Uterus (tissue), 4 donors: ENCODE measurements at places on chromosomes 5 and 9. TPM values are rescaled to one million over a fixed set of nuclear protein-coding genes. Genes with fewer than 3 reads are reported as not detected.

GRCh38 chr9:116452634-116453033 lies 234.5 kb upstream of the TRIM32 start:
- no peak for DNase-seq

- no peak for DNase-seq
These were observed 30.7 kb downstream of the UHRF2 start for GRCh38 chr9:6443661-6444060.

Gene NTRK2
- 6.5 TPM for total RNA-seq

- DNase-seq, result no peak
These were observed 71.0 kb downstream of the FANCC start for GRCh38 chr9:95246547-95246946.

- DNase-seq, result no peak
These were observed 9.8 kb upstream of the CYLC2 start for GRCh38 chr9:102985162-102985895.

GRCh38 chr9:34098307-34098706 lies 28.2 kb downstream of the DCAF12 start:
- DNase-seq, result no peak

Gene PHF2
- total RNA-seq, result 30.9 TPM

DNA sequence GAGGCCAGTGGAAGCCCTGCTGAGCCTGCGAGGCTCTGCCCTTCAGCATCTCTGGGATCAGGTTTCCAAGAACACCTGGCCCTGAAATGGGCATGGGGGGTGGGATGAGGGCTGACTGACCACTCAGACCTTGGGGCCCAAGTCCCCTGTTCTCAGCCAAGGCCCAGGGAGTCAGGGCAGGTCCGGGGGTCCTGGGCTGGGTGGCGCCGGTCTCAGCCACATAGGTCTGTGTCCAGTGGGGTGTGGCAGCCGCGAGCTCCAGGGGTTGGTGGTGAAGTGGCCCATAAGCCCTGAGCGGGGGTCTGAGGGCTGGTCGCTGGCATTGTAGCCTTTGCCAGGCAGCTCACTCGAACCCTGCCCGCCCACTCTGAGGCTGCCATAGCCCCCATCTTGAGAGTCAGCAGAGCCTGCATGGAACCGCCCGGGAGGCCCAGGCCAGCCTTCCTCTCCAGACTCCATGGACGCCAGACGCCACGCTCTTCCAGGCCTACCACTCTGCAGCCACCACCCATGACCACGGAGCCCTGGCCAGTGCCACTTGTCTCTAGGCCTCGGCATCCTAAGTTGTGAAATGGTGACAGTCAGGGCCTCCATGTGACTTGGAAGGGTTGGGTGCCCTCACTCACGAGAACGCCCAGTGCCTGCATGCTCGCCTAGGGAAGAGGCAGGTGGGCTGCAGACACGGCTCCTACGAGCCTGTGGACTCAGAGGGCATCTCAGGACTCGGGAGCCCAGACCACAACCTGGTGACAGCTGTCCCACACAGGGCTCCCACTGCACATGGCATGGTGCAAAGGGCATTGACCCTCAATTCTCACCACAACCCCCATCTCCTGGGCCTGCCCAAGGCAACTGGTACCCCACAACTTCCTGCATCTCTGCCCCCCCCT lies 6.7 kb upstream of the DBH start:
- DNase-seq, result no peak

DNA sequence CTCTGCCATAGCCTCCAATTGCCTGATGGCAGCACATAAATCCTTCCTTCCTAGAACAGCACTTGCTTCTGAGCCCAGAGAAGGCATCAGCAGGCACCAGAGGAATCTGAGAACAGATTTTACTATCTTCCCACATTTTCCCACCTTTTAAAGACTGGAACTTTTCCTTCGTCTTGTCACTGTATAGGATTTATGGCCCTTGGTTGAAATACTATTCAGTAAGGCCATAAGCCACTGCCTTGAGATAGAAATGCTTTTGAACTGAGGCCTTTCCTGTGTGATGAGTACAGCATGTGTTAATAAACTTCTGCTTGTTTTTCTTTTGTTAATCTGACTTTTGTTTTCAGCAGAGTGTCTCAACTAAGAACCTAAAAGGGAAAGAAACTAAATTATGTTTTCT lies 84.3 kb downstream of the MRPS27 start:
- DNase-seq, result no peak

- no peak for DNase-seq
These were observed 57.9 kb downstream of the MACROH2A1 start for GRCh38 chr5:135341016-135341666.

Gene C1QTNF3
- total RNA-seq, result 7.6 TPM

DNA sequence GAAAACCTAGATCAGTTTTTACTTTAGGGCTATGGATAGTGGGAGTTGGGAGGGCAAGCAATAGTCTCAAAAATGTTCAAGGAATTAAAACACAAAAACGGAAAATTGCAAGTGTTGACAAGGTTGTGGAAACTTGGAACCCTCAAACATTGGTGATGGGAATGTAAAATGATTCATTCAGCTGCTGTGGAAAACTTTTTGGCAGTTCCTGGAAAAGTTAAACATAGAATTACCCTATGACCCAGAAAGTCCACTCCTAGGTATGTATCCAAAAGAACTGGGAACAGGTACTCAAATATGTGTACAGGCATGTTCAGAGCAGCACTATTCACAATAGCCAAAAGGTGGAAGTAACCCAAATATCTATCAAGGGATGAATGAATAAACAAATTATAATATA lies 1.2 kb upstream of the MSANTD3 start:
- DNase-seq, result no peak

Gene C5orf52
- total RNA-seq, result not detected
